ENCODE measurements at places on chromosomes 2 and 18. TPM values are rescaled to one million over a fixed set of nuclear protein-coding genes. Genes with fewer than 3 reads are reported as not detected.

DNA sequence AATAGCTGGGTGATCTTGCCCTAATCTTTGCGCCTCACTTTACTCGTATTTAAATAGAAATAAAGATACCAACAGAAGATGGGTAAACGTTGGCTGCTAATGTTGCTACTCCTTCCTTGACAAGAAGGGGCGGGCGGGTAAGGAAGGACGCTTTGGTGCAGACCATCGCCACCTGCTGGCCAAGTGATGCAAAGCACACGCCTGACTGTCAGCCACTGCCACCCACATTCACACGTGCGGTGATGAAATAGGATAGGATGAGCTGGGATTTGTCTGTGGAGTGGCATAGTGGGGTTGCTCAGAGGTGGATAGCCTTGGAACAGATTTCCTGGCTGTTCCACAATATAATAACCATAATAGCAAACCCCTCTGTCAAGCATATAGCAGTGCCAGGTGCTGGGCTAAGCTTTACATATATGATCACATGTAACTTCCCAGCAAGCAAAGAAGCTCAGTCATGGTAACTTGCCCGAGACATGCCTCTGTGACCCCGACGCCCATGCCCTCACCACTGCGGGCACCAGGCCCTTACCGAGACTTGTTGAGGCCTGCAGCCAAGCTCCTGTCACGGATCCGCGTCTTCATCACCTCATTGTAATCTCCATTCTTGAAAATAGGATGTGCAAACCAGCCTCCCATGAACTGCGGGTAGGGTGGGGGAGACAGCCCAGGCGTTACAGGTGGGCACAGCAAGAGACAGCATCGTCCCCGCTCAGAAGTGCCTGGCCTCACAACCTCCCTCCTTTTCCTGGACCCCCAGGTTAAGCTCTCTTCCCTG, 39.3 kb downstream of the LCT start:
- DNase-seq = peak; percentile 16

DNA sequence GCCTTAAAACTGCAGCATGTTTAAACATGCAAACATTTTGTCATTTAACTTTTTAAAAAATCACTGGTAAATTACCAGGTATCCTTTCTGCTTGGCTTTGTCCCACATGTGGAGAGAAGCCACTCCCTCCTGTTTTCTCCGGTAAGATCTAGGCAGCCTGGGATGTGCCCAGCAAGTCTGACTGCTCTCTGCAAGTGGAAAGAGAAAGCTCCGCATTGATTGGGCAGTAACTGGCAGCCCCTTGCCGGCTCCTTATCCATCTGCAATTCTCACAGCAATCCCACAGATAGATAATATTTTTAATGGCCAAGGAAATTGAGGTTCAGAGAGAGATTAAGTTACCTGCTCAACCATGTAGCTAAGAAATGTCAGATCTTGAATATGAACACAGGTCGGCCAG, 136.1 kb downstream of the TMEM200C start:
- DNase-seq = no peak

- DNase-seq = no peak
Measured at GRCh38 chr2:120999377-121000097, 263.9 kb downstream of the GLI2 start.

GRCh38 chr2:164495491-164496223, 125.6 kb downstream of the GRB14 start:
- DNase-seq = peak; percentile 30

DNA sequence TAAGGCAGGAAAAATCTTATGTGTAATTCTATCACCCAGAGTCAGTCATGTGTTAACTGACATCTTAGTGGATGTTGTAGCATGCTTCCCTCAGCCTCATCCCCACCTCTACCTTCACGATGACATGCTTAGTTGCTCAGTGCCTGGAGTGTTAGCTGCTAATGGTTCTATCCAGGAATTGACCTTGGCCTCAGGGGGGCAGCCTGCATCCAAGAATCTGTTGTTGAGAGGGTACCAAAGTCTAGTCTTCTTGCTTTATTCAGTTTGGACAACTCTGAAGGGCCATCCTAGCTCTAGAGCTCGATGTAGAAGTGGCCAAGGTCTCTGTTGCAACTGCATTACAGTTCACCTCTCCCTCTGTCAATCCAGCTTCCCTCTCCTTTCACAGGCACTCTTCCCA, 61.2 kb downstream of the ACYP2 start:
- DNase-seq = no peak

- DNase-seq = no peak
Measured at GRCh38 chr2:195709901-195710806, 53.1 kb downstream of the SLC39A10 start.

DNA sequence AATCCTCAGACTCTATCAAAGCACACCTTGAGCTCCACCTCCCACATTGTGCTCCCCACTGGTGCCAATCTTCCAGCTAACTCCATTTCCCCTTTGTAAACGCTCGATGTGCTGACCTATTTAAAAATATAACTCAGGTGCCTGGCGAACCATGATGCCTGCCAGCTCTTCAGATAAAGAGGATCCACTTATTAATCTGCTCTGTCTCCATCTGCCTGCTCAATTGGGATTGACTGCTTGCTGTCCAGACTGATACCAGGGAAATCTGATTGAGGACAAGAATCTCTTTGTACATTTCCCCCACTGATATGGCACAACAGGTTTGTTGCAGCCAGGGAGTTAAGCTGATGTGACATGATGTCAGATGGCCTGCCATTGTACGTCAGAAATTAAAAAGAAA, 2036.5 kb upstream of the CELF4 start:
- no peak for DNase-seq

DNA sequence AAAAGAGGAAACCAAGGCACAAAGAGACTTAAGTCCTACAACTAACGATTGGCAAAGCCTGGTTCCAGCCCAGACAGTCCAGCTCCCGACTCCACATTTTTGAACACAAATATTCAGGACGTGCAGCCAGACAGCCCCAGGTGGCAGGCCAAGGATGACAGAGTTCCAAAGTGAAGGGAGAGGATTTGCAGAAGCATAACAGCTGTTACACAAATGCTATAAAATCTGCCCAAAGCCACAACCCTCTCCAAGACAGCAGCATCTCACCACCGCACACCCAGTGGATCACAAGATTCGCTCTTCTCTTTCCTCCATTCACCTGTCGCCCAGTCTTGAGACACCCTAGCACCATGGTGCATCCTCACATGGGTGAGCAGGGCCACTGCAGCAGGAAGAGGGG, 227.1 kb upstream of the ID2 start:
- no peak for DNase-seq

DNA sequence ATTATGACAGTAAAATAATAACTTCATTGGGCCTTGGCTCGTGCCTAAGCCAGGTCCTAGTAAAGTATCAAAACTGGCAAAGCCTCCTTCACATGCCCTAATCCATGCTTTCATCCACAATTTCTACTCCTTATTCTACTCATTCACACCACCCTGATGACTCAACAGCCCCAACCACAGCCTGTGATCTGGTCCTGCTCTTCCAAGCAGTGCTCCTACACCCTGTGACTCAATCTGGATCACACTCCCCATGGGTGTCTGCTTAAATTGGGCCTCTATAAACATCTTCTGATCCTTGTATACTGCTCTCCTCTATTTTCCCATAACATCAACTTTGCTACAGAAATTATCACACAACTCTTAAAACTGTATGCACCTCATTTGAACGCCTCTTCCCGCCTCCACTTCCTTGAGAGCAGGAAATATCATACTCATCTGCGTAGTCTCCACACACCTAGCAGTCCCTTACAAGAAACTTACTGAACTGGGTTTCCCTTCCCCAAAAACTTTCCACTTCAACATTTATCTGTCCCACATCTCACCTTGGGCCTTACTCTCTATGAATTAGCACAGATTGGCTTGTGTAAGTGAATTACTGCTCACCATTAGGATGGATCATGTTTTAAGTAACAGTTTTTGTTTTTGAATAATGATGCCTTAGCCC, 15.9 kb downstream of the GTF3C3 start:
- DNase-seq = no peak

GRCh38 chr2:120686511-120687168, 49.0 kb upstream of the GLI2 start:
- no peak for DNase-seq

DNA sequence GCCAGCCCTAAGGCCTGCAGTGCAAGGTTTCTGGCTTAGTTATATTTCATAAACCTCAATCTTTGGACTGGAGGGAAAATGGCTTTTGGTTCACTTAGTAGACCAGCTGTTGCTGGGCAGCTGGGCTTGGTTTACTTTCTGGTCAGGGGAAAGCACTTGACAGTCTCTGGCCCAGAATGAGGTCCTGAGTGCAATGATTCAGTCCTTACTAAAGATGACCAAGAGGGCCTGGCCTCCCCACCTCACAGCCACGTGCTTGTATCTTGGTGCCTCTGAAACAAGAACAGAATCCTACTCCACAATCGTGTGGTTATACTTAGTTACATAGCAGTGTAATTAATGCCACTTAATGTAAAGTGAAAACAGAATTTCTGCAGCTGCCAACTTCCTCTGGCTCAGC, 325.5 kb upstream of the MEIS1 start:
- DNase-seq = no peak

GRCh38 chr2:8427211-8427610, 254.6 kb upstream of the ID2 start:
- no peak for DNase-seq

Gene IL36RN
- total RNA-seq = not detected

Gene C2orf66
- total RNA-seq = not detected

Gene FBLN7
- not detected for total RNA-seq

Gene KIF5C
- 4.7 TPM for total RNA-seq

Gene ANO7
- 1.2 TPM for total RNA-seq

Gene MEIS1
- 0.23 TPM for total RNA-seq

Gene PPP1R1C
- total RNA-seq = 0.35 TPM

Measured in epithelial cell of proximal tubule (primary cell).